ENCODE measurements at places on chromosomes 2 and 18.

GRCh38 chr2:61187085-61187484, 25.1 kb downstream of the C2orf74 start:
- no peak for DNase-seq

GRCh38 chr2:120703330-120703994, 32.2 kb upstream of the GLI2 start:
- DNase-seq: no peak

DNA sequence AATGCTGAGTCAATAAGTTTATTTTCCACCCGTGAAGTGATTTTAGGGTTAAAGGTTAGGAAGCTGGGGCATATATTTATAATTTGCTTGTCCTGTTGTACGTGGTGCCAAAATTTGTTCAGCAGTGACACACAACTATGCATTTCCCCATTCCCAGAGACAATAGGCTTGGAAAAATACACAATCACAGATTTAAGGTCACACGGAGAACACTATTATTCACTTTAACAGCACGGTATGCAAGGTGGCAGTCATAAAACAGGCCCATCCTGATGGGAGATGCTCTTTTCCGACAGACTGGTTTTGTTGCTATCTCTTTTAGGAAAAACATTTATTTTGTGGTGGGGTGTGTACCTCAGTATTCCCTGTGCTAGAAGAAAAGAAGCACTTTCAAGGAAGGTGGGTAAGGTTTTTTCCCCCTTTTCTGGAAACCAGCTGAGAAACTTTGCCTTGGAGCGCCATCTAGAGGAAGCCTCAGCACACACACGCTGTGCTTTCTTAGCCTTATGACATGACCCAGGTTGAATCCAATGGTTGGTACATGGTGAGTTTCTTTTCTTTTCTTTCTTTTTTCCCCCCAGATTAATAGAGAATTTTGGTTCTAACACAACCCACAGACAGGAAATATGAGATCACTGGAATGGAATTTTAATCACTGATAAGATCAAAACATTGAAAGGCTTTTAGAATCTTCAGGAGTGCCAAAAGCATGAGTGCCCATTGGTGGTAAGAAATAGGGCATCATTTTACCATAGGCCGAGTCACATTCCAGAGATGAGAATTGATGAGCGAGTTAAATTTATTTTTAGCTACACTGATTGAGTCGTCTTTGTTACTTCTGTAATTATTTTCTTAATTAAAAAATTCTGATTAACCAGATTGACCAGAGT, 332.1 kb downstream of the AGPS start:
- peak; percentile 11 for DNase-seq

DNA sequence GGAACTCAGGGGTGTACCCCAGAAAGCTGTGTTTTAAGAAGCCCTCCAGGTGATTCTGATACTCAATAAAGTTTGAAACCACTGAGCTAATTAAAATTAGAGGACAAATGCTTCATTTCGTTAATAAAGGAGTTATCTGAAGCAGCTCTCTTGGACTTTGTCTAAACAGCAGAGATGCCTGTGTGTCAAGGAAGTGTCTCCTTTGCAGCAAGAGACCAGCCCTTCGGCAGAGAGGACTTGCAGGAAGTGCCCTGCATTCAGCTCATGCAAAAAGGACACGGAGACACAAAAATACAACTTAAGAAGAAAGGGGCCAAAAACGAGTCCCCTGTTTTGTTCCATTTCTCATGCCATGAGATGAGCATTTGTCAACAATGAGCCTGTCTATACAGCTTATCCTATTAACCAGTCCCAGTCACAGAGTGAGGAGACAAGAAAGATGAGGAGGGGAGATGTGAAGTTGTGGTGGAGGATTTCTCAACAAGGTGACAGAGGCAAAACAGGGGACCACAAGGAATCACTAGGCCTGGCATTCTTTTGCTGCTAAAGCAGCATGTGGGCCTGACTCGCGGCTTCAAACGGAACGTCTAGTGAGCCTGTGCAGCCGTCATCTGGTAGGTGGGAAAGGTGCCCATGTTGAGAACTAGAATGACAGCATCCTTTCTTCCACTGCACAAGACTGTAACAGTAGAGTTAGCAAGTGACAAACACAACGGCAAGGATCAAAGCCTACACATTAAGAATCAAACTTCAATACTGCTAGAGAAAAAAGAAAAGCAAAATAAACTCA, 152.3 kb downstream of the ANTXR1 start:
- no peak for DNase-seq

GRCh38 chr2:12935222-12935621, 218.5 kb downstream of the TRIB2 start:
- no peak for DNase-seq

GRCh38 chr18:8142131-8142711, 467.0 kb upstream of the RAB12 start:
- DNase-seq: no peak

DNA sequence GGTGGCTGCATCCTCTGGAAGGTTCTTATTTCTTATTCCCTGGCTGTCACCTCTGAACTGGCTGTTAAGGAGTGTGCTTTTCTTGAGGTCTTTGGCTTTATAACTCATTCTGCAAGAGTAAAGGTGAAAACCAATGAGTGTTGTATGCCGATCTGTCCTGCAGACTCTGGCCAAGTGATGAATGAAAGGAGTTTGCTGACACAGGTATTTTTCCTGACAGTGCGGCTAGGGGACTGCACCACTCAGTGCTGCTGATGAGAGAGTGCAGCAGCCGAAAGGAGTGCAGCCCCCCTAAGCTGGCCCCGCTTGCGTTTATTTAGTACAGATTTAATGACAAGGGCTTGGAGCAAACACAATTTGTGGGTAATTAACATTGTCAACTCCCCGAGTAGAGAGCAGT, 41.8 kb downstream of the RAB6D start:
- DNase-seq: no peak

- no peak for DNase-seq
Measured at GRCh38 chr2:189002079-189002478, 27.9 kb downstream of the COL3A1 start.

DNA sequence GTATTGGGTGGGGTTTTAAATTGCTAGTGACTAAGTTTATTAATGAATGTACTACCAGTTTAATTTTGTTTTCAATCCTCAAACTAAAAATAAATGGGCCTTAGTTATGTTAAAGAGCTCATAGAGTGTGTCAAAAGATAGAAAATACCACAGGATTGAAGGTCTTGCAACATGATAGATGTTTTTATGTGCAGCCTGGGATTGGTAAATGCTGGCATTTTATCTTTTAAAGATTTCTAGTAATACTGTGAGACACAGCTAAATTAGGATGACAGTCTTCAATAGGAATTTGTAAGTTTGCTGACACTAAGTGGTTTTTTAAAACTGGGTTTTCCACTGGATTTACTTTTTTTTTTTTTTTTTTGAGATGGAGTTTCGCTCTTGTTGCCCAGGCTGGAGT, 122.3 kb downstream of the HAUS1 start:
- no peak for DNase-seq

DNA sequence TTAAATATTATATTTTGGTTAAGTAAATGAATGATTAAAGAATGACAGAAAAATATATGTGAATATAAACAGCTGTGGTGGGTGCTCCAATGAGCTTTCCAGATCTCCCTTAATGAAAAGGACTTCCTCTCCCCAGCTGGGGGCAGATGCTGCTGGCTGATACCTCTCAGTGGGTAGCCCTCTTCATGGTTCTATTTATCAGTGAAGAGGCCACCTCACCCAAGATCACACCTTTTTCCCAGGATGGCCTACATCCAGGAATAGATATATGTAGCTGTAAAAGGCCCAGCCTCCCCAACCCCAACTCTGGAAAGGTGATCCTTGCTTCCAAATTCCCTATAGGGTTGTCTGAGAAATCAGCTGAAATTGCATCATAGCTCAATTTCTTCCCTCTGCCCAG, 135.2 kb upstream of the ACVR2A start:
- DNase-seq: no peak

DNA sequence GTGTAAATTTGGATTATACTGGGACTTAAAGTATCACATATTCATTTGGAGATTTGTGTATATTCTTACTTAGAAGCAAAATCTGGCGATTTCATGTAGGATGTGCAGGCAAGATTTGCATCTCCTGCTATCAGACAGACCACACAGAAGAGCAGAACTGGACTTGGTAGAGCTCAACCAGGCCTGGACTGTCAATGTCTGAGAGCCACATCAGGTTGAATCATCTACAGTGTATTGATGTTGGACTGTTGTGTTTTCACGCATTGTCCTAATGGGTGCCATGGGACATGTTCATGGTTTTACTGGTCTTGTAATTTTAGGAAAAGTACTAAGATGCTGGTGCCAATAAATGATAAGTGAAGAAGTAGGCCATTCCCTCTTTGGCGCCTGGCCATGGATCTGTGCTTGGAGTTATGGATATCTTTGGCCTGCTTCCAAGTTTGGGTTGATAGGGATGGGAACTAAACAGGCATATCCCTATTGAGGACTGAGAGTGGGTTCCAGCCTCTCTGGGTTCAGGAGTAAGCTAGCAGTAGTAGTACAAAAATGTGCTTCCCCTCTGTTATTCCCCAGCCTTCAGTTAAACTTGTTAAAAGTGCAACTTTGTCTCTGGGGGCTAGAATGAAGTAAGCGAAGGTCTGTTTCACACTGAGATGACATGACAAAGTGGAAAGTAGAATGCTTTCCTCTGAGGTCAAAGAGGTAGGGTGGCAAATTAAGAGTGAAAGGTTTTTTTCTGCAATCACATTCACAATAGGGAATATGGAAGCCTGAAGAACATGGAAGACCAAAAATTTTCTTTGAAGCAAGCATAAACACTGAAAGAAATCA, 49.2 kb upstream of the NEMP2 start:
- DNase-seq: no peak

- DNase-seq: no peak
Measured at GRCh38 chr2:186515376-186515775, 29.3 kb downstream of the ZC3H15 start.

GRCh38 chr2:47735912-47736311, 47.0 kb upstream of the MSH6 start:
- DNase-seq: no peak

- no peak for DNase-seq
Measured at GRCh38 chr18:54780285-54780861, 47.9 kb upstream of the RAB27B start.

GRCh38 chr2:160247296-160248035, 47.4 kb upstream of the ITGB6 start:
- DNase-seq: no peak

DNA sequence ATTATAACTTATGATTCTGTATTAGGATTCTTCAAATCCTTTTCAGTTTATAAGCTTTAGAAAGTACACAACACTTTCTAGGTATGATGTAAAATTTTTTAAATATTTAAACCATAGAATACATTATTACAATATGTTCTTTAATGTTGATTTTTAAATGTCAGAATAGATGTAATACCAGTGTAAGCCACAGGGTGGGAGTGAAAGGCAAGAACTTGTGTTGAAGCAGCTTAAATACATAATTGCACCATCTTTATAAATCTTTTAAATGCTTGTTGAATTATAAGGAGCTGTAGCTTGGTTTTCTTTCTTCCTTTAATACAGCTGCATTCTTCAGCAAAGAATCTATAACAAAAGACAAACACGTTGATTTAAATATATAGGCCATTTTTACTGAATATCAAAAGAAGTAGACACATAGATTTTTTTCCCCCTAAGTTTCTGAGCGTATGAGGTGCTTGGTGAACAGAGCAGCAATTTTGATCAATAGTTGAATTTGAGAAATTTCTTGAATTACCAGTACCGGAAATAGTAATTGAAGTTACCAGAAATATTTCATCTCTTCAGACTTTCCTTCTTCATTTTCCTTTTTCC, 63.0 kb downstream of the TANK start:
- DNase-seq: peak; percentile 13

- DNase-seq: no peak
Measured at GRCh38 chr2:17318013-17318412, 200.2 kb downstream of the RAD51AP2 start.

- DNase-seq: no peak
Measured at GRCh38 chr2:180570864-180571263, 409.5 kb upstream of the UBE2E3 start.

DNA sequence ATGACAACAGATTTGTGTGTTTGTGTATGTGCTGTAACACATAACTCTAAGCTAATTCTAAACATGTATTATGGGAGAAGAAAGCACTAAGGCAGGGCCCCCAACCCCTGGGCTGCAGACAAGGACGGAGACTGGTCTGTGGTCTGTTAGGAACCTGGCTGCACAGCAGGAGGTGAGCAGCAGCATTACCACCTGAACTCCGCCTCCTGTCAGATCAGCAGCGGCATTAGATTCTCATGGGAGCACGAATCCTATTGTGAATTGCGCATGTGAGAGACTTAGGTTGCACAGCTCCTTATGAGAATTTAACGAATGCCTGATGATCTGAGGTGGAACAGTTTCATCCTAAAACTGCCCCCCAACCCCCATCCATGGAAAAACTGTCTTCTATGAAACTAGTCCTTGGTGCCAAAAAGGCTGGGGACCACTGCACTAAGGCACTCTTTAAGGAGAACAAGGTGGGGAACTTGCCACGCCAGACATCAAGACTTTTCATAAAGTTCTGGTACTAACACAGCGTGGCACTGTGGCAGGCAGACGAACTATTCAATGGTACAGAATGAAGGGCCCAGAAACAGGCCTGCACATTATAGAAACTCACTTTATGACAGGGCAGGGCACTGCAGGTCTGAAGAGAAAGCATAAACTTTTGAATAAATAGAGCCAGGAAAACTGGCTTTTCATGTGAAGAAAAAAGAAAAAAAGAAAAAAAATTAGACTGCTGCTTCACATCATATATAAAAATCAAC, 14.0 kb downstream of the REEP1 start:
- no peak for DNase-seq

DNA sequence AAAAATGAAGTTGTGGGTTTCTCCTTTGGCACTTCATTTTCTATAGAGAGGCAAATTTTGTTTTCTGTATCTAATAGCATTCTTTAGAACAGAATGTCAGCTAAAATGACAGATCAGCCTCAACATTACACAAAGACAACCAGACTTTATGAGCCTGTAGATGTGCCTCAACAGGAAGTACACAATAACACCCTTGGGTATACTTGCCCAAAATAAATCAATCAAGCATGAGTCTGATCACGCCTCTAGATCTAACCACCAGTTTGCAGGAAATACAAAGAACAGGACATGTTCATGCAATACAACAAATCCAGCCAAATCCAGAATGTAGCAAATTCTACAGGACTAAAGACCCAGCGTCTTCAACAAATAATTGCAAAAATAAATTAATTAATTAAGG, 11.2 kb upstream of the DAPL1 start:
- no peak for DNase-seq

GRCh38 chr18:39698436-39698835, 2132.8 kb upstream of the CELF4 start:
- DNase-seq: no peak

DNA sequence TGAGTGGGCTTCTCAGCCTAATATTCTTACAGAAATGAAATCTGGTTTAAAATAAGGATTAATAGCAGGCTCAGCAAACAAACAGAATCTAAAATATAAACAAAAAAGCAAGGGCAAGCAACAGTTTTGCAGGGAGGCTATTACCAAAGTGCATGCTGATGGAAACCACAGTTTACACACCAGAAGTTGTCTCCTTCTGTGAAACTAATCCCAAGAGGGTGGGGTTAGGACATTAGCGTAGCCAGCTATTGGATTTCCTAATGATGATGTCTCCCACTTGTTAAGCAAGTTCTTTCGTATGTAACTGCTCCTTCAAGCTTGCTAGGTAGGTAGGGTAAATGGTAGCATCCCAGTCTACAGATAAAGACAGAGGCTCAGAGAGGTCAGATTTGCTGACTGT, 65.0 kb upstream of the TSPYL6 start:
- no peak for DNase-seq
